ENCODE measurements at places on chromosomes 3 and 15. TPM values are rescaled to one million over a fixed set of nuclear protein-coding genes. Genes with fewer than 3 reads are reported as not detected.

- no peak for DNase-seq
These were observed 69.9 kb downstream of the FBLN2 start for GRCh38 chr3:13618836-13619235.

DAZL gene
- 0.08 TPM for total RNA-seq

GRCh38 chr15:68389936-68390817 is 41.8 kb downstream of the ITGA11 start:
- no peak for DNase-seq

- DNase-seq = no peak
These were observed 221.4 kb downstream of the GABRB3 start for GRCh38 chr15:26551473-26551872.

GOLGA6L7 gene
- total RNA-seq = not detected

NKIRAS1 gene
- 5.7 TPM for total RNA-seq

- DNase-seq = no peak
These were observed 154.8 kb upstream of the LRIG1 start for GRCh38 chr3:66655671-66656070.

GUCA1C gene
- total RNA-seq = not detected

SUCNR1 gene
- total RNA-seq = not detected

GP5 gene
- total RNA-seq = 0.23 TPM

All from activated T-cell treated with anti-CD3 and anti-CD28 coated beads, Interleukin-2, amount 50 U/mL, for 4 hours (primary cell).